ENCODE measurements at places on chromosomes 16 and 17. TPM values are rescaled to one million over a fixed set of nuclear protein-coding genes. Genes with fewer than 3 reads are reported as not detected.

DNA sequence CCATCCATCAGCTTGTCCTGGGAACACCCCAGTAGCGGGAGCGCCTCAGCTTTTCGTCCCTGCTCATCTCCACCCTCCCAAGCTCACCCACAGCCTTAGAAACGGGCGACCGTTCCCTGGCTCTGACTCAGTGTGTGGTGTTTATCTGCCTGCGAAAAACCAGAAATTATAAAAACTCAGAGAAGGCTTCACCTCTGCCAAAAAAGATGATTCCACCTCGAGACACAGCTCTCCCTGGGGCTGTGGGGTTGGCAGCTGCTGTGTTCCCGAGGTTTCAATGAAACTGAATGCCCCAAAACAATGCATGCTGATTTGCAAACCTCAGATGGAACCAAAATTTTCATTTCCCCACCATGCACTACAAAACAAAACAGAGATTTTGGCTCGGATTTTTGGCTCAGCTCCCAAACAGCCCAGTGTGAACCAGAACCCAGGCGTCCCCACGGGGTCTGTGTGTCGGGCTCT is 62.4 kb upstream of the MED9 start:
- no peak for DNase-seq

DNA sequence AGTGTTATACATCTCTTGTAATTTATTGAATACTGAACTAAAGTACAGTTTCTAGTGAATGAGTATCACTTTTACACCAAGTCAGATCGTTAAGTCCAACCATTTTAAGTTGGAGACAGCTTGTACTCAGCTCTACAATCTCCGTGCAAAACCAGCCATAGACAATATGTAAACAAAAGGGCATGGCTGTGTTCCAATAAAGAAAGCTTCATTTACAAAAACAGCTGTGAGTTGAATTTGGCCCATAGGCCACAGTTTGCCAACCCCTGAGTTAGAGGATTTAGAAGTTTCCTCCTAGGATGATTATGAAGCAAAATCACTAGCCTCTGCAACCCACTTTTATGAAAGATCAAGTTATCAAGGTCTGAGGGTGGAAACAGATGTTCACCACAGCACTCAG is 105.7 kb upstream of the RCVRN start:
- no peak for DNase-seq

- no peak for DNase-seq
Observed at GRCh38 chr17:50382931-50383330, 9.9 kb downstream of the EME1 start.

GRCh38 chr16:48430890-48431289 is 45.7 kb upstream of the SIAH1 start:
- DNase-seq: no peak

- DNase-seq: no peak
Observed at GRCh38 chr17:59637611-59638310, 18.1 kb downstream of the CLTC start.

GRCh38 chr17:38608648-38609047 is 2.9 kb upstream of the SRCIN1 start:
- no peak for DNase-seq

DNA sequence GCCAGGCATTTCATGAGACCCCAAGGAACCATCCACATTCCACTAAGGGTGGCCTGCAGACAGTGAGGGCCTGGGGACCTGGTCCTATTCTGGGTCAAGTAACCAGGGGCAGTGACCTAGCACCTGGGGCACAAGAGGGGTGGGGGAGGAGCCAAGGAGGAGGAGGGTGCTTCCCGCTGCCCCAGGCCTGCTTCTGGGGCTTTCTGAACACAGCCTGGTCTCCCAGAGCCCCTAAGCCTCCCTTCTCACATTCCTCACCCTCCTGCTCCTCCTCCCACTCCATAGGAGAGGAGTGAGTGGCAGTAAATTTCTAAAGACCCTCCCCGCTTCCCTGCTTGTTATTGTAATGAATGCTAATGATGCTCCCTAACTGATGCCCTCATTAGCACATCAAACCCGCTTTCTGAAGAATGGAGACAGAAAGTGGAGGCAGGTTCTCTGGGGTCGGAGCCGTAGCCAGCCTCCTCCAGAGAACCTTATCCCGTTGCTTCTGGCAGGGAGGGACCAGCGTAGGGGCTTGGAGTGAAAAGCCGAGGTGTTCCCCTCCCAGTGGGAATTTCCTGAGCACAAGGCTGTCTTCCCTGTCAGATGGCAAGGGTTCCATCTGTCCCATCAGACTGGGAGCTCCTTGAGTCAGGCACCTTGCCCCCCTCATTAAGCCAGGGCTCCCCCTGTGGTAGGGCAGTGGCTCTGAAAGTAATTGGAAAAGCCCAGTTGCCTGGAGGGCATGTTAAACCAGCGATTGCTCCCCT is 3.7 kb upstream of the SRCIN1 start:
- DNase-seq: no peak

DNA sequence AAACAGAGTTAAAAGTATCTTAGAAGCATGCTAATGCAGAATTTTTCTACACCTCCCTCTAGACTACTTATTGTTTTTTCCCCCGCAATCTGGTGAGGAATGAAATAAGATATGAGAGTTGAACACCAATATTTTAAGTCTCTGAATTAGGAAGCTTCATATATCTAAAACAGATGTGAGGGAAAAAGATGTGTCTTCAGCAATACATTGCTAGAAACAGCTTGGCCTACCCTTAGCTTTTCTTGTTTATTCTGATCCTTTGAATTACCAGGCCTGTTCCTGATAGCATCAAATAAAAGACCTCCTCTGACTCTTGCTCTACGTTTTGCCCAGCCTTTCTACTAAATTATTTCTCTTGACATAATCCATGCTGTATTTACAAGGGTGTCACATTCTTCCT is 221.8 kb downstream of the CDH11 start:
- no peak for DNase-seq

GRCh38 chr17:68835071-68835470 is 120.1 kb downstream of the ABCA8 start:
- DNase-seq: no peak

DNA sequence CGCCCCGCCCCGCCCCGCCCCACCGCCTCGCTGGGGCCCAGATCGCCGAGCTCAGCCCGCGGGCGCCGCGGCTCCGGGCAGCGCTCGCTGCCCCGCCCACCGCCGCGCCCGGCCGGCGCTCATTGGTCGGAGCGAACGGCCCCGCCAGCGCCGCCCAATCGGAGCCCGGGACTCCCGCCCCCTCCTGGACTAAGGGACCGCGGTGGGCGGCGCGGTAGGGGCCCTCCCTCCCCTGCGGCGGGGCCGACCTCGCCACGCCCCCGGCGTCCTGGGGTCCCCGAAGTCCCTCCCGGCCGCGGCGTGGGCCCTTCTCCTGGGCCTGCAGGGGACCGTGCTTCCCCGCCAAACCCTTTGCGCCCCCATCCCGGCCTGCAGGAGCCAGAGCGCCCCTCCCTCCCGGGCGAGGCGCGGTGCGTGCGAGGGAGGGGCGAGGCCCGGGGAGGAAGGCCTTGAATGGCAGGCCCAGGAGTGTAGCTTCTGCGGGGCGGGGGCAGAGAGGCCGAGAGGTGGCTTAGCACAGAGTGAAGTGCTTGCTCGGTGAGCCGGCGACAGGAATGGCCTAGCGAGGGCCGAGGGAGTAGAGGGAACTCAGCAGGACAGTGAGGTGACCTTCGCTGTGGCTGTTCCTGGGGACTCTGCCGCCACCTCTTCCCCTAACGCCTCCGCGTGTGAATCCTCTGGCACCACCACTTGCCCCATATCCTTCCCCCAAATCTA is at the start of gene CAMKK1:
CAMKK1 (minus strand) TSS at position 51 of the 717 bp plus-strand sequence. CDS start 7,366 bp downstream, outside the sequence.
- peak; percentile 91 for DNase-seq

DNA sequence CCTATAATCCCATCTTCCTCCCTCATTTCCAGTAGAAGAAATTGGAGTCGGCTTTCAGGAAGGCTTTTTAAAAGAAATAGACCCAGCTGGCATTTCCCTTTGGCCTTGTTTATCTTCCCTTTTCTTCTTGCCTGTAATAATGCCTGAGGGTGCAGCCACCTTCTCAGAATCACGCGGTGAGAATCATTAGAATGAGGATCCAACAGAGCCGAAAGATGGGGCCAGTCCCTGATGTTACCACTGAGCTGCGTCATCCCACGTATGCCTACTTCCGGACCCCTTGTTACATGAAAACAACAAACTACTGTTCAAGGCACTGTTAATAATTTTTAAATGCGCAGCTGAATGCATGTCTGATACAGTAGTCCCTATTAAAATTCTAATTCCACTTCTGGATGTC is 24.1 kb downstream of the SDR42E1 start:
- no peak for DNase-seq

- no peak for DNase-seq
Observed at GRCh38 chr16:69204172-69204571, 17.2 kb downstream of the SNTB2 start.

GRCh38 chr17:64187093-64187895 is 57.4 kb upstream of the ERN1 start:
- no peak for DNase-seq

DNA sequence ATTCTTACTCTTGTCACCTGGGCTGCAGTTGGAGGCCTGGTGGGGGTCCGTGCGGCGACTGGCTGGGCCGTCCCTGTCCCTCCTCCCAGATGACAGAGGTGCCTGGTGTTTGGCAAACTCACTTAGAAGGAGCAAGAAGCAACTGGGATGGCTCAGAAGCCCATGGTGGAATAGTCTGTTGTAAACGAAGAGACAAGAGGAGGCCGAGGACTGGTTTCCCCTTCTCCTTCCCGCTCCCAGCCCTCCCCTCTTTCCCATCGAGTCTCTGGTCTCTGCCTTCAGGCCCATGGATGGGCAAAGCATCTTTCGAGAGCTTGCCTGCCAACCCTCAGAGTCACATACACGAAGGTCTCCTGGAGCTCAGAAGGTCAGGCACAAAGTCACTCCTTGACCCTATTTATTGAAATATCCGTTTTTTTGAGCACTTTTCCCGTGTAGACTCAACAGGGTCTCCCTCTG is 364.4 kb downstream of the SEC14L1 start:
- no peak for DNase-seq

GRCh38 chr17:73107191-73107590 is 14.7 kb upstream of the SLC39A11 start:
- DNase-seq: no peak

DNA sequence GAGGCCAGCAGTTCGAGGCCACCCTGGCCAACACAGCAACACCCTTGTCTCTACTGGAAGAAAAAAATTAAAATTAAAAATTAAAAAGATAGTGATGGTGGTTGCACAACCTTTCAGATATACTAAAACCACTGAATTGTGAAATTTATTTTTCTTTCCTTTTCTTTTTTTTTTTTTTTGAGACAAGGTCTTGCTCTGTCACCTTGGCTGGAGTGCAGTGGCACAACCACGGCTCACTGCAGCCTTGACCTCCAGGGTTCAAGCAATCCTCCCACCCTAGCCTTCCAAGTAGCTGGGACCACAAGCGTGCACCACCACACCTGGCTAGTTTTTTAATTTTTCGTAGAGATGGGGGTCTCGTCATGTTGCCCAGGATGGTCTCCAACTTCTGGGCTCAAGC is 254.4 kb downstream of the SLC39A11 start:
- DNase-seq: no peak

- DNase-seq: no peak
Observed at GRCh38 chr17:11608396-11608795, 10.1 kb downstream of the DNAH9 start.

GRCh38 chr17:41810659-41811548 is 845 bp downstream of the P3H4 start:
- DNase-seq: no peak

DNA sequence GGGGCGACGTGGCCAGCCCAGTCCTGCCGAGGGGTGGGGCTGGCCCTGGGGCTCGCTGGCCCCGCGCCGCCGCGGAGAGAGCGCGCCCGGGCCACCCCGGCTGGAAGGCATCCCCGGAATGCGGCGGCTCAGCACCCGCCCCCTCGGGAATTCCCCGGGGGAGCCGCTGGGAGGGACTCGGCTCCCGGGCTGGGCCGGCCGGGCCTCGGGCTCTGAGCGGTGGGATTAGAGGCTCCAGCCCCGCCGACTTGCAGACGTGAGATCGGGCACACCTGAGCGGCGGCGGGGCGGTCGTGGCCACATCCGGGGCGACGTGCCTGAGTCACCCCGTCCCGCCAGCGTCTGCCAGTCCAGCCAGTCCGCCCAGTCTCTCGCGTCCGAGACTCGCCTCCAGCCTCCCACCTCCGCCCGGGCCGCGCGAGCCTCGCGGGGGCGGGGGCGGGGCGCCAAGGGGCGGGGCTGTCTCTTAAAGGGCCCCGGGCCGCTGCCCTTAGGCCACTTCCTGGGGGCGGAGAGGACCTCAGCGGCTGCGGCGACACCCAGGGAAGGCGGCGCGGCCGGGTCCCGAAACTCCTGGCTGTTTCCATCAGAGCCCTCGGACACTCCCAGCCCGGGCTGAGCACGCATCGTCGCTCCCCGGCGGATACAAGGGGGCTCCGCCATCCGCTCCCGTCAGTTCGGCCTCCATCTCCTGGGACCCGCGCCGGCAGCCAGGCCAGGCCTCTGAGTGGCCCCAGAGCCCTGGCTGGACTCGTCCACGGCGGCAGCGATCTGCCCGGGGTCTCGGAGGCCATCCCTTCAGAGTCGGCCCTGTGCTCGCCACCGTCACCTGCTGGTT is at the start of gene KCTD11:
KCTD11 (plus strand) TSS at position 498 of the 838 bp plus-strand sequence.
- DNase-seq: peak; percentile 88

- no peak for DNase-seq
Observed at GRCh38 chr16:86370062-86370461, 140.3 kb upstream of the FOXF1 start.

GRCh38 chr16:51831595-51832367 is 680.7 kb upstream of the SALL1 start:
- no peak for DNase-seq

DNA sequence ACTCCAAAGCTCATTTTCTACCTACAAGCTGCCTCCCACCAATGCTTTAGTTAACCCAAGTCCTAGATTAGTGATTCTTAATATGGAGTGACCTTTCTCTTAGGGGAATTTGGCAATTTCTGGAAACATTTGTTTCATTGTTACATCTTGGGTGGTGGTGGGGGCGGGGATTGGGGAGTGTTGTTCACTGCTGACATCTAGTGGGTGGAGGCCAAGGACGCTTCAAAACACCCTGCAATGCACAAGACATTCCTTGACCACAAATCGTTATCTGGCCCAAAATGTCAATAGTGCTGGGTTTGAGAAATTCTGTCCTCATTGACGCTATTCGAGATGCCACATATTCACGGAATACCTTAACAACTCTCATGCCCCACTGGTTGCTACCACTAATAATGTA is 282.9 kb downstream of the RBFOX1 start:
- DNase-seq: no peak

GRCh38 chr16:85255777-85256176 is 143.5 kb upstream of the CIBAR2 start:
- DNase-seq: no peak

The CAVIN1 gene
- polyA plus RNA-seq: not detected

The AXIN2 gene
- polyA plus RNA-seq: 0.57 TPM

The AANAT gene
- polyA plus RNA-seq: not detected

The RAB37 gene
- 208 TPM for polyA plus RNA-seq

The NPIPA7 gene
- polyA plus RNA-seq: 1.0 TPM

The CHST4 gene
- polyA plus RNA-seq: not detected

The HSF5 gene
- polyA plus RNA-seq: 0.16 TPM

The PLLP gene
- 0.21 TPM for polyA plus RNA-seq

The GRAPL gene
- polyA plus RNA-seq: not detected

The RUNDC3A gene
- not detected for polyA plus RNA-seq

The UNC13D gene
- polyA plus RNA-seq: 53.1 TPM

The ABCA5 gene
- polyA plus RNA-seq: 9.6 TPM

The MYBBP1A gene
- 21.9 TPM for polyA plus RNA-seq
